ENCODE measurements at places on chromosomes 1 and 21.

DNA sequence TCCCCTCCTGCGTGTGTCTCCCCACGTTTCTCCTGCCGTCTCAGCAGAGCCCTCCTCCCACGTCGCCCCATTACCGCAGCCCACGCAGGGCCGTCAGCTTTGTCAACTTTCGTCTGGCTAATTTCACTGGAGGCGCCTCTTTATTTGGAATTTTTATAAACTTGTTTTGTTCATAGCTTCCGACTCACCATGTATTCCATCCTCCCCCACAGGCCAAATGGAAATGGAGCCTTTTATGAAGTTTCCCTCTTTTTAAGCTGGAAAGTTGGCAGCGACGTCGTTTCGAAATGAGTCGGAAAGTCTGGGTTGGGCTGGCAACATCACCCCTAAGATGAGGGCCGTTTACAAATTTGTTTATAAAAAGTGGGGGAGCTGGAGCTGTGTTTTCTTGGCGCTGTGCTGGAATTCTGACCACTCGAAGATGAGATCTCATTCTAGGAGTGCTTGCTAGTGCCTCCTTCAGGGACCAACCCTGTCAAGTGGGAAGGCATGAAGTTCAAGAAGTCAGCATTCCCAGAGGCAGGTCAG, 23.7 kb upstream of the SLC45A1 start:
- DNase-seq = no peak

- DNase-seq = no peak
Measured at GRCh38 chr1:4058706-4059105, 158.6 kb upstream of the C1orf174 start.

- no peak for DNase-seq
Measured at GRCh38 chr1:17420391-17420918, 19.0 kb downstream of the RCC2 start.

GRCh38 chr1:192477630-192478029, 97.9 kb upstream of the RGS1 start:
- DNase-seq = no peak

DNA sequence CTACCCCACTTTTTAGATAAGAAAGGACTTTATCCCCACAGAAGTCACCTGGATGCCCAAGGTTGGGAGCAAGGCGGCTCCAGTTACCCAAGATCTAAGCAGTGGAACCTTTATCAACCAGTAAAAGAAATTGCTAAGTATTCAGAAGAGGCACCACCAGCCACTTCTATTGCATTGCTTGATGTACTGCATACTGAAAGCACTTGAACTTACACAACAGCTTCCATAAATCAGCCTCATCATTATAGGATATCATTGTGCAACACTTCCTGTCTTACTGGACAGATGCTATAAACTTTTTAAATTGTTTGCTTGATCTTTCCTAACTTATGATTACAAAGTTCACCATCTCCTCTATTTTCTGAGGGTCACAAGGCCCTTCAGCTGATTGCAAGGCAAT, 642.7 kb upstream of the CXADR start:
- no peak for DNase-seq

- DNase-seq = no peak
Measured at GRCh38 chr21:22758478-22758877, 1760.3 kb downstream of the NCAM2 start.

- no peak for DNase-seq
Measured at GRCh38 chr1:196734006-196734405, 40.6 kb upstream of the CFHR3 start.

- no peak for DNase-seq
Measured at GRCh38 chr1:159847231-159847630, 15.2 kb downstream of the VSIG8 start.

- DNase-seq = peak; percentile 79
Measured at GRCh38 chr1:205528887-205529825, 24.7 kb downstream of the CDK18 start.

- no peak for DNase-seq
Measured at GRCh38 chr1:115251856-115252255, 86.2 kb downstream of the NGF start.

DNA sequence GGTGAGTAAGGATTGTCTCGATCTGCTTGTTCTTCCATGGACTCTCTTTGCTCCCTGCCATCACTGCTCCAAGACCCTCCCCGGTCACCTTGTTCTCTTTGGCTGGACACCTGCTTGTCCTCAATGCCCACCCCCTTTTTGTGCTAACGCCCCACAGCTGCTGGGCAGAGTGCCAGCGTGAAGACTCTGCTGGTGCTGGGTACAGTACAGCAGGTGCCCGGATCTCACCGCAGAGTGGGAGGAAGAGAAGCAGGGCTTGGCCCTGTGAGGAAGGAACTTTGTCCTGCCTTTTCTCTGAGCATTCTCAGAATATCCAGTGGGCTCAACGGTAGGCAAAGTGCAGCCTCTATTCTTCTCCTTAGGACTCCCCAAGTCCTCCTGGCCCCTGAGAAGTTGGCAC, 90.1 kb downstream of the PLXNA2 start:
- DNase-seq = no peak

- no peak for DNase-seq
Measured at GRCh38 chr1:238438311-238439270, 547.9 kb upstream of the ZP4 start.

- no peak for DNase-seq
Measured at GRCh38 chr1:67618285-67619018, 66.5 kb upstream of the GADD45A start.

GRCh38 chr1:161274874-161275273, 16.3 kb downstream of the PCP4L1 start:
- DNase-seq = no peak

DNA sequence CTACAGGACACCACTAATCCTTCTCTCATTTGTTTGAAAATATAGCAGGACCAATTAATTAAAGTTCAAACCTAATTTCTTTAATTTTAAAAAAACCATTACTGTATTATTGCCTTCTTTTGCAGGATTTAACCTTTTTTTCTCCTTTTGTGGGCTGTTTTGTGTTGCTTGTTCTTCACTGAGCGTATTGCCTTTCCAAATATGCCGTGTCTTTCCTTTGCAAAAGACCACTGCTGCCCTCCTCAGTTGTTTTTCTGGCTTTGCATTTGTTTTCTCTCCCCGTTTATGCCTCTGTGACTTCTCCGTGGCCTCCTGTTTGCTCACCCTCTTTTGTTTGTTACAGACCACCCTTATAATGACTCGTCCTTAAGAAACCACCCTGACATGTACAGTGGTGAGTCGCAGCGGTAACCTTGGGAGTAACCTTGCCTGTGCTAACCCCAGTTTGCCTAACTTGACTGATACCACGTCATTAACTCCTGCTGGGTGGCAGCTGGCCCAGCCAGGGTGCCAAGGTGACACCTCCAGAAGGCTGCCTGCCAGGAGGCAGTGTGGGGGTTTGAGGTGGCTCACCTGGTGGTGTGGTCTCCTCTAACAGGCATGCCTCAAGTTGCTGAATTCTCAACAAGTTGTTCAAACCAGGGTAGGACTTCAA, 81.1 kb upstream of the CNTN2 start:
- DNase-seq = no peak

DNA sequence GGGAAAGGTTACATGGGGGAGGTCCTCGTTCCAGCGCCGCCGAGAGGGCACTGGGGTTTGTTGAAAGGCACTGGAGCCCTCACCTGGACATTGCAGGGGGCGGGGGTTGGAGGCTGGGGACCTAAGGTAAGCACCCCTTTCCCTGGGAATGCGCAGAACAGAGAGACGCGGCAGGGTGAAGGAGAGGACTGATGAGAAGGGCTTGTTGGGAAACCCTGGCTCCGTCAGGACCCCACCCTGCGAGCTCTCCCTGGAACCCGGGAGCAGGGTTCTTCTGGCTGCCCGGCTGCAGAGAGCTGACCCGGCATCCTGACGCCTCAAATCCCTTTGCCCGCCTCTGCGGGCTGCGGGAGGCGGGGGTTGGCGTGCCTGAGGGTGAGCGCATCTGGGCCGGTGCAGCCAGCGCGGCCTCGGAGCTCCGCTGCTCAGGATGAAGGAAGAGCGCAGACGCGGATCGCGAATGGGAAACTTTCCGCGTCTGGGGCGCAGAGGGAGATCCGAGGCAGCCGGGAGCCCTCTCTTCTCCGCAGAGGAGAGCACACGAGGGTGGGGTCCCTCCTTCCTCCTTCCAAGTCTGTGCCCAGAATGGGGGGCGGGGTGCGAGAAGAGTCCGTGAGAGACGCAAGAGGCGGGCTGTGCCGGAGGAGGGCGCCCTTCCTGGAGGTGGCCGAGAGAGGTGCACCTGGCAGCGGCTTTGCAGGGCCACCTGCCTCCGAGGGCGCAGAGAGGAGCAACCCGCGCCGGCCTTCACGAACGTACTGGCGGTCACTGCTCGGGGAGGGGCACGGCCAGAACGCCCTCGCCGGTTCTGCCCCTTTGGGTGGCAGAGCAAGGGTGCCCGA, 2.4 kb downstream of the IGSF21 start:
- DNase-seq = no peak

GRCh38 chr1:204589409-204590038, 73.3 kb downstream of the MDM4 start:
- DNase-seq = no peak

GRCh38 chr1:54542962-54543539, 5.0 kb upstream of the ACOT11 start:
- DNase-seq = no peak

DNA sequence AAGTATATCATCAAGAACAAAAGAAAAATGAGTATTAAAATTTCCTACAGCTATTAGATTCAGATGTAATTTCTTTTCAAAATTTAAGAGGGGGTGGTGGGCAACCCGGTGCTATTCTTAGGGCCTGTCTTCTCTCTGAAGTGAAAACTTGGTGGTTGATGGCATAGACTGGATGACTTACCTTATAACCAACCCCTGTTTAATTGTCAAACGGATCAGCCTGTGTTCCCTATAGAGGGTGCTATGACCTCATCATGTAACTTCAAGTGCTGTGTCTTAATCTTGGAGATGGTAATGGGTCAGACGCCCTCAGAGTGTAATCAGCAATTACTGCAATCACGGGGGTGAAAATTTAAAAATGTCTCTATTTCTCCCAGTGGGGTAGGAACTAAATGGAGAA, 176.2 kb downstream of the PCP4 start:
- DNase-seq = no peak

- no peak for DNase-seq
Measured at GRCh38 chr1:94079989-94080388, 41.0 kb downstream of the ABCA4 start.

GRCh38 chr1:11955221-11955620, 20.7 kb downstream of the PLOD1 start:
- no peak for DNase-seq

- no peak for DNase-seq
Measured at GRCh38 chr1:193434319-193434718, 247.9 kb upstream of the B3GALT2 start.

- no peak for DNase-seq
Measured at GRCh38 chr1:156229809-156230472, 12.0 kb upstream of the BGLAP start.

- no peak for DNase-seq
Measured at GRCh38 chr1:36764798-36765197, 269.5 kb downstream of the GRIK3 start.

DNA sequence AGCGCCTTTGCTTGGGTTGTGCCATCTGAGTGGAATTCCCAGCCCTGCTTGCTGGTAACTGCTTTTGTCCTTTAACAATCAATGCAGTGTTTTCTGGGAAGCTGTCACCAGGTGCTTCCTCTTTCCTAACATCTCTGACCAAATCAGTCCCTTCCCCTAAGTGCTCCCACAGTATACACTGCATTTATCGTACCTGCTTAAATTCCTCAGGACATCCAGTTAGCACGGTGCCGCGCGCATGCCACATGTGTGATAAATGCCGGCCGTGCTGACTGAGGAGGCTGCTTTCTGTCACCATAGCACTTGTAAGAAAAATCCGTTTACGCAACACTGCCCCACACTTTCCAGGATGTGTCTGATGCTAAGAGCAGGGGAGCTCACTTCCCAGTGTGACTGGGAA, 115.4 kb downstream of the BCAR3 start:
- DNase-seq = no peak

All from activated CD4-positive, CD25-positive, alpha-beta regulatory T cell treated with anti-CD3 and anti-CD28 coated beads, Interleukin-2, amount 50 U/mL, for 16 hours (primary cell).